ENCODE measurements at places on chromosomes 11 and 22.

- no peak for DNase-seq
These were observed 127.9 kb upstream of the MTMR2 start for GRCh38 chr11:96051820-96052219.

DNA sequence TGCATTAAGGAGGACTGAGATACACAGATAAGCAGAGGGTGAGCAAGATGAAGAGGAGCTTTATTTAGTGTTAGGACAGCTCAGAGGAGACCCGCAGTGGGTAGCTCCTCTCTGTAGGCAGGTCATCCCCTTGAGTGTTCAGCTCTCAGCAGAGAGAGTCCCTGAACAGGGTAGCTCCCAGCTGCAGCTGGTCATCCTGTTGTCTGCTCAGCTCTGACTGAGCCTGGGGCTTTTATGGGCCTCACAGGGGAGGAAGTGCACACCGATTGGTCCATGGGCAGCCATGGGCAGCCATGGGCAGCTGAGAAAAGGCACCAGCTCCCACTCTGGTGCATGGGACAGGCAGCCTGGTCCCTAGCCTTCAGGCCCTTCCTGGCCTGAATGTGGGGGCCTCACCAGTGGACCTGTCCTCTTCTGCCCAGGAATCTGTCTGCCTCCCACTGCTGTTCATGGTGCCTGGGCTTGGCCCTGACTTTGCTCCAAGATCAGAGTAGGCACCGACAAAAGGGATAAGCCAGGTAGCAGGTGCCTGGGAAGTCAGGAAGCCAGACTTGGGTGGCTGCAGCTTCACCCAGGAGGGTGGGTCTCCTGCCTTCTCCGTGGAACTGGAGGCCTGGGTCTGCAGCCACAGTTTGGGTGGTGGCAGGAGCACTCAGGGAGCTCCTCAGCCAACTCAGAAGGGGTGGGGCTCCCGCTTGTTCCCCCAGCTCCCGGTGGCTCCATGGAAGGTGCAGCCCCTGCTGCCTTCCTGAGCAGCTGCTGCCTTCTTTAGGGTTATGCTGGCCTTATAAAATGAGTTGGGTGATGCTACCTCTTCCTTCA, 54.7 kb downstream of the MYEOV start:
- DNase-seq: no peak

DNA sequence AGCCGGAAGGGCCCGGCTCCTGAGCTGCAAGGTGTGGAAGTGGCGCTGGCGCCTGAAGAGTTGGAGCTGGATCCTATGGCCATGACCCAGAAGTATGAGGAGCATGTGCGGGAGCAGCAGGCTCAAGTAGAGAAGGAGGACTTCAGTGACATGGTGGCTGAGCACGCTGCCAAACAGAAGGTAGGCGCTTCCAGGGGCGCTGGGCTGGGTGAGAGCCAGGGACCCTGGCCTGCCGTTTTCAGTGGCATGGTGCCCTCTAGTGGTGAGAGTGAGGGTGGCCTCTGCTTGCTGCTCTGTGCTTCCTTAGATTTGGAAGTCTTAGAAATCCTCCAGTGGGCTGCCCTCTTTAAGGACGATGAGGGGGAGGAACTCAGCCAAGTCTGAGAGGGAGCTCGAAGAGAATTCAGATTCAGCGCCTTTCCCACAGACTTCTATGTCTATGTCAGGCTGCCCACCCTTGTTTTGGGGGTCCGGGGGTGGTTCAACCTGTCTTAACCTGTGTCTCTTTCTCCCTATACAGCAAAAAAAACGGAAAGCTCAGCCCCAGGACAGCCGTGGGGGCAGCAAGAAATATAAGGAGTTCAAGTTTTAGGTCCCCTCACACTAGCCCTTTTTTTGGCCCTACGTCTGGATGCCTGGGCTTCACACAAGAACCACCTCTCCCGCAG, 1.8 kb upstream of the PACS1 start:
- peak; percentile 52 for DNase-seq

DNA sequence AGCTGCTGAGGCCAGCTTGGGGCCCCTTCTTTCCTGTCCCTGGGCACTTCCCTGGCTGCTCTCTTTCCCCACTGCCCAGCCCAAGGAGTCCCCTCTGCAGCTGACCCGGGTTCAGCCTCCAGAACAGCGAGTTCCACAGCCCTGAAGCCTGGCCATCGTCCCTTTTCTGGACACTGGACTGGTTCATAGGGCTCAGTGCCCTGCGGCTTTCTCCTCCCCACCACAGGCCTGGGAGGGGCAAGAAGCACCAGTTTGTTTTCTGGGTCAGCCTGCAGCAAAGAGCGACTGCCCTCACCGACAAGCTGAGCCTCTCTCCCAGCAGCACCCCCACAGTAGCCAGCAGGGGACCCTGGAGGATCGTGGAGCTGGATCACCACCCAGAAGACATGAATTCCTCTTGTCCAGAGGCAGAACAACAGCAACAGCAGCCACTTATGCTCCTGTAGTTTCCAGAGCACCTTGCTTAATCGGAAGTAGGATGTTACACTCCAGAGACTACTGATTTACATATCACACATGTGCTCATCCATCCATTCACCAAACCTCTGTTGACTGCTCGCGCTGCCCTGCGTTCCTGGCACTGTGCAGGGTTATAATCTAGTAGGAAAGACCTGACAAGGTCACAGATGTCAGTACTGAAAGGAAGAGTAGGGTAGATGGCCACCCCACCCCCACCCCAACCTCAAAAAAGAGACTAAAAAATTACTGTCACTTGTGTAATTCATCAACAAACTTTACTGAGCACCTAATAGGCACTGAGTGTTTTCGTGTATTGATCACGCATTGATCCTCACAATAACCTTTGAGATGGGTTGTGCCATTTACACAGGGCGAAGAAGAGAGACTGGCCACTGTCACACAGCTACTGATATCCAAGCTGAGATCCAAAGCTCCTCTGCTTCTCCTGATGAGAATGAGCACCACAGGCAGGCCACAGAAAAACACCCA, 13.0 kb upstream of the CXCR5 start:
- DNase-seq: no peak

GRCh38 chr11:45607995-45608394, 57.4 kb downstream of the CHST1 start:
- DNase-seq: no peak

- DNase-seq: no peak
These were observed 73.2 kb downstream of the SLC35F2 start for GRCh38 chr11:107785401-107785800.

DNA sequence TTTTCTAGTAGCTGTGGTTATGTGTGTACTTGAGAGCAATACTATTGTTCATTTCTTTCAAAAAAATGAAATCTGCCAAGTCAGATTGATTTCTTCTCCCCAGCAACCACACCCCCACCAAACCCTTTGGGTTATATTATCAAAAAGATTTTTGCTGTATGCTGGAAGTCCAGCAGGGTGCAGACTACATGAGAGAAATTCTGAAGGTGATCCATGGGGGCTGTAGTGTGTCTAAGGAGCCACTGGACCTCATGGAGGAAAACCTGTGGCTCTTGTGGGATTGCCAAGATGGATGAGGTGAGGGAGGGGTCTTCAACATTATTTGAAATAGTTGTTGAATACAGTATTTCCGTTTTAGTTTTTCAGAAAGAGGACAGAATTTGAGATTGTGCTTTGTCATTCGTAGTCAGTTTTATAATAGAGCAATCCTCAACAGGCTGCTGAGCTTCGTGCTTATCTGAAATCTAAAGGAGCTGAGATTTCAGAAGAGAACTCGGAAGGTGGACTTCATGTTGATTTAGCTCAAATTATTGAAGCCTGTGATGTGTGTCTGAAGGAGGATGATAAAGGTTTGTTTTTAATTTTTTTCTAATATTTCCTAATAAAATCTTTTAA, 3.1 kb downstream of the EIF3M start:
- DNase-seq: no peak

DNA sequence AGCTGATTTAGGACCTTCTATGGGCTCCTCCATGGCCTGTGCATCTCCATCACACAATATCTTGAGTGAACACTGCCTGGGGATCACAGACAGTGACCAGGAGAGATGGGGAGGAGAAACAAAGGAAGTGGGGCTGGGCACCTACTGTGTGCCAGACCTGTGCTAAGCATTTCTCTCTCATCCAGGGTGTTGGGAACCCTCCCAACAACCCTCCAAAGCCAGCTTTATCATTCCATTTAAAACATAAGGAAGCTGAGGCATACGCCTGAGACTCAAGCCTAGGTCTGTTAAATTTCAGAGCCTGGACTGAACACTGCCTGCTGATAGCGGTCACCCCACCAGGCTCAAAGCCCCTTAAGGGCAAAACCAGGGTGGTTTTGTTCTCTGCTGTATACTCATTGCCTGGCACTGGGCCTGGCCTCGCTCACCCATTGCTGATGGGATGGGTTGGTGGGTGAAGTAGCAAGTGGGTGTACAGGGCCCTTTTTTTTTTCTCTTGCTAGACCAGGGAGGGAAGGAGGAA, 130.1 kb downstream of the MN1 start:
- DNase-seq: no peak

DNA sequence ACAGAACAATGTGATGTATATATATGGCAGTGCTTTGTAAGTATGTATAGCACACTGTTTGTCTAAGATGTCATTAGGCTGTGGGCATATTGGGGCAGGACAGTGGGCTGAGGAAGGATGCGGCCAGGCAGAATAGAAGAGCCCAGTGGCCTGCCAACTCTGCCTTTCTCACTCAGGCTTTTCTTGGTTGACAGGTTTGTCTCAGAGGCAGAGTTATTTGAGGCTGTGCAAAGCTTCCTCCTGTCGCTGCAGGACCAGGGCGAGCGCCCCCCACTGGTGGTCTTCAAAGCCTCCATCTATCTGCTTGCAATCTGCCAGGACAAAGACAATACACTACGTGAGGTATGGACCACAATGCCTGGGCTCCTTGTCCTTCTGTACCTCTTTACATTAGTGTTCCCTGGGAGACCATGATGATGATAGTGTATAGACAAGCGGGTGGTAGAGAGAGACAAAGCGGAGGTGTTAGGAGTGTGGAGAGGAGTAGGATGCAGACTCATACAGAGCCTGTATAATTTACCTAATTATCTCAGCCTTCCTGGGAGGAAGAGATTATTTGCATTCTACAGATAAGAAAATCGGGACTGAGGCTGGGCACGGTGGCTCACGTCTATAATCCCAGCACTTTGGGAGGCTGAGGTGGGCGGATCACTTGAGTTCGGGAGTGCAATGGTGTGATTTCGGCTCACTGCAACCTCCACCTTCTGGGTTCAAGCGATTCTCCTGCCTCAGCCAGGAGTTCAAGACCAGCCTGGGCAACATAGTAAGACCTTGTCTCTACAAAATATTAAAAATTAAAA, 37.3 kb upstream of the CCDC134 start:
- DNase-seq: no peak

DNA sequence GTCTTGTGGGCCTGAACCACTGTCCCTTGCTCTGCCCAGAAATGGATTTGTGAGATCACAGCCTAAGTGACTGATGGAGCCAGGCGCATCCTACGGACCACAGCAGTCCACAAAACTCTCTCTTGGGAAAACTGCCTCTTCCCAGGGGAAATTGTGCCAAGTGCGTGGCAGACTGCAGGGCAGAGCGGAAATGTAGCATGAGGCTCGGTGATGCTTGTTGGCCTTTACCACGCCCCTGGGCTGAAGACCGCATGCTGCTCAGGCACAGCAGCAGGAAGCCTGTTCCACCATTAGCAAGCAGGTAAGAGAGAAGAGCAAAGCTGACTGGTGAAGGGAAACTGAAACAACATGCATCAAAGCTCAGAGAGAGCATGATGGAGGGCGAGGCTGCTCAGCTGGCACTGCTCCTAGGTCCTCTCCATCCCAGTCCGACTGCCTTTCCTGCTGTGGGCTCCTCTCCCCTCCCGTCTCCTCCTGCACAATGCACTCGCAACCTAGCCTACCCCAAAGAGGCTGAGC, 26.5 kb upstream of the SCARF2 start:
- no peak for DNase-seq

DNA sequence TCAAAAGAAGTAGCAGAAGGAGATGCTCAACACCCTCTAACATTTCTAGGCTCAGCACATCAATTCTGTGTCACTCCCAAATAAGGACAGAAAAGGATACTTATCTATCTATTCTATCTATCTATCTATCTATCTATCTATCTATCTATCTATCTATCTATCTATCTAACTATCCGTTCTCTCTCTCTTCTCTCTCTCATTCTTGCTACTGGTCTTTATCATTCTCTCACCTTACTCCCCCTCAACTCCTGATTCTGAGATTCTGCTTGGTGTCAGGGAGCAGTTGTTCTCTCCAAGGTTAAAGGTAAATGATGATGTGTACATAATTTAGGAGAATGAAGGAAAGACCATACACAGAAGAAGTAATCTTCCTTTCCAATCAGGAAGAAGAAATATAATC, at the start of gene OR10G6:
Gene OR10G6, minus strand, starts transcription at position 43 of the 400 bp plus-strand sequence. Its CDS starts 0 bp downstream, at position 43.
- DNase-seq: no peak

- no peak for DNase-seq
These were observed 16.7 kb upstream of the CARD18 start for GRCh38 chr11:105156231-105156630.

- DNase-seq: no peak
These were observed 79.9 kb upstream of the SYT13 start for GRCh38 chr11:45365961-45366618.

- DNase-seq: peak; percentile 18
These were observed 831 bp downstream of the CD44 start for GRCh38 chr11:35139722-35140282.

GRCh38 chr11:61880454-61880853, 10.9 kb downstream of the FADS3 start:
- DNase-seq: no peak

DNA sequence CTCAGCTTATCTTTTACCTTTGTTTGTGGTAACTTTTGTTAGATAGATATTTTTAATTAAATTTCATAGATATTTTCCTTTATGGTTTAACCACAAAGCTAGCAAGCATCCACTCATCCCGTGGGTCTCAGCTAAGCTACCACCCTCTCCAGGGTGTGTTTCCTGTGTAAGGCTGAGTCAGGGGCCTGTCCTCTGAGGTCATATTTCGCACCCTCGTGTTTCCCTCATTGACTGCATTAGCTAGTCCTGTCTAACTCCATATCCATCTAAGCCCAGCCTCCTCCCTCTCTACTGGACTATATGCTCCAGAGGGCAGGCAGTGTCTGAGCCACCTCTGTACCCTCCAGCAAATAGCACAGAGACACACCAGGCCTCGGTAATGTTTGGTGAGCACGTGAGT, 16.7 kb downstream of the XRRA1 start:
- no peak for DNase-seq

DNA sequence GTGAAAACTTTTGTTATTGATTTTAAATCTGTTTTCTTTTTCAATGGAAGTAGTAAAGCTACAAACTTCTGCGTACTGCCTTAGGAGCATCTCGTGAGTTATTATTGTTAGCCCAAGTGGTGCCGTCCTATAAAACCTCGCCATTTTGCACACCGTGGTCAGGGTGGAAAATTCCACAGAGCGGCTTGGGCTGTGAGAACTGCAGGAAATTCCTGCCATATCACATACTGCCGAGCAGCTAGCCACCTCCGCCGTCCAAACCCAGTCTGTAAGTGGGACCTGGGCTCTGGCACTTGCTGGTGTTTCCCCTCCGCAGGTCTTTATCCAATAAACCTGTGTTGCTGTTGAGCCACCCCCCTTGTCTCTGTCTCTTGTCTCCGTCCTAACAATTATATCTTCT, 88.0 kb upstream of the POU2AF2 start:
- no peak for DNase-seq

DNA sequence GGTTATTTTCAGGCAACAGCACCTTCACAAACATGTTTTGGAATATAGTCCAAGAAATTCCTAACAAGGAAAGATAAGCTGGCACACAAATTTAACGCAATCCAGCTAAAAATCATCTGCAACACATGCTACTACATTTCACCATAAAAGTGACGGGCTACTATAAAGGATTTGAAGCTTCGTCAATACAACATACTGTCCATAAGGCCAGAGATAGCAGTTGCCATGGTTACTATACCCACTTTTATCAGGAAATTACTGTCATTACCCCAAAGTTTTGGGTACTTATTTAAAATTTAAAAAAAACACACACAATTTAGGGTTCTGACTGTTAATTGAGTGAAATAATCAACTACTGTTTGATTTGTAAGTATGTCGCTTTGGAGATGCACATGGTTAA, 6.9 kb downstream of the PHF21A start:
- no peak for DNase-seq
